Tibial nerve (tissue), 4 donors: ENCODE measurements at places on chromosomes 6 and 20.

GRCh38 chr6:151716526-151716932 lies 91.0 kb upstream of the ESR1 start:
- H3K27ac ChIP-seq, result no peak overlapping the region
- H3K4me1 ChIP-seq, result no peaks in the 10 kb centered on the region
- no peak for DNase-seq
- H3K4me3 ChIP-seq, result no peak overlapping the region

GRCh38 chr6:152957796-152958195 lies 25.0 kb downstream of the FBXO5 start:
- H3K27me3 ChIP-seq, result no peaks in the 10 kb centered on the region
- DNase-seq, result no peak
- no peaks in the 10 kb centered on the region for H3K4me1 ChIP-seq
- no peaks in the 10 kb centered on the region for H3K36me3 ChIP-seq
- no peak overlapping the region for H3K4me3 ChIP-seq
- no peak overlapping the region for H3K27ac ChIP-seq

- no peak overlapping the region for H3K27ac ChIP-seq
- no peaks in the 10 kb centered on the region for H3K4me1 ChIP-seq
- DNase-seq, result no peak
- H3K27me3 ChIP-seq, result no peaks in the 10 kb centered on the region
- no peak overlapping the region for H3K4me3 ChIP-seq
Observed at GRCh38 chr6:133809406-133809805, 79.5 kb upstream of the TCF21 start.

GRCh38 chr6:41713159-41713649 lies 22.2 kb downstream of the TFEB start:
- no peaks in the 10 kb centered on the region for H3K27me3 ChIP-seq
- no peak overlapping the region for H3K4me3 ChIP-seq
- H3K27ac ChIP-seq, result peak overlapping the region; percentile 95

GRCh38 chr20:45427236-45428149 lies 11.6 kb downstream of the PIGT start:
- H3K4me3 ChIP-seq, result no peak overlapping the region
- no peaks in the 10 kb centered on the region for H3K4me1 ChIP-seq
- no peak overlapping the region for H3K27ac ChIP-seq
- no peaks in the 10 kb centered on the region for H3K27me3 ChIP-seq

- no peaks in the 10 kb centered on the region for H3K27me3 ChIP-seq
- H3K4me1 ChIP-seq, result no peaks in the 10 kb centered on the region
- no peak overlapping the region for H3K27ac ChIP-seq
- H3K4me3 ChIP-seq, result no peak overlapping the region
- no peak for DNase-seq
Observed at GRCh38 chr6:116266803-116267202, 12.9 kb downstream of the TSPYL1 start.

GRCh38 chr6:52728394-52728793 lies 34.9 kb downstream of the GSTA2 start:
- no peaks in the 10 kb centered on the region for H3K36me3 ChIP-seq
- H3K27me3 ChIP-seq, result no peaks in the 10 kb centered on the region
- H3K4me1 ChIP-seq, result no peaks in the 10 kb centered on the region
- DNase-seq, result no peak
